Right kidney (tissue), 9 donors: ENCODE measurements at places on chromosomes 6 and 20.

GRCh38 chr6:2510316-2510715, 240.4 kb downstream of the MYLK4 start:
- DNase-seq: no peak

GRCh38 chr6:87803791-87804190, 101.8 kb upstream of the AKIRIN2 start:
- no peak for DNase-seq

DNA sequence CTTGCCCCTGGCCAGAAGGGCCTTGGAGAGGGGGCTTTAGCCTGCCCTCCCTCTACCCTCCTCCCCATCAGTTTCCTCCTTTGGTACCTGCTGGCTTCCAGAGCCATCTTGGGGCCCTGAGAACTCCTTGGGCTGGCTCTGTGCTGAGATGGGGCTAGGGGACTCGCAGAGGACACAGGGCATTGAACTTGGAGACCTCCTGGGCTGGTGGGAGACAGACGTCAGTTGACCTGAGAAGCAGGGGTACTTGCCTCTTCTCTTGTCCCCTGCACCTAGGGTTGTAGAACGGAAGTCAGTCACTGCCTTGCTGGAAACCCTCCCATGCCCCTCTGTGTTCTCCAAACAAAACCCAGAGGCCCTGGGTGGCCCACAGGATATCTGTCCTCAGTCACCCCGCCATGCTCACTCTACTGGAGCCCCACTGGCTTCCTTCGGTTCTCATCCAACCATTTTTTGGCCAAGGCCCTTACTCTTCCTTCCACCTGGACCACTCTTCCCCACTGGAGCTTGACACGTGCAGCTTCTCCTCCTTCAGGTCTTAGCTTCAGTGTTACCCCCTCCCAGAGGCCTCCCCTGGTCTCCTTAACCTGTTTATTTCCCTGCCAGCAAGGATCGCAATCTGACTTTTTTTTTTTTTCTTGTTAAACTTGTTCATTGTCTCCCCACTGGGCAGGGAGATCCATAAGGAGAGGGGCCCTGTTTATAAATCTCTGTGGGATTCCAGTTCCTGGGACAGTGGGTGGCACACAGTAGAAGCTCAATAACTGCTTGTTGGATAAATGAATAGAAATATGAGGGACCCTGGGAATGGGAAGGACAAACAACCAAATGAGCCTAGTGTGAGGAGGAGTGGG, 971 bp downstream of the RBCK1 start:
- no peak for DNase-seq

GRCh38 chr6:24546439-24546838, 51.7 kb downstream of the ALDH5A1 start:
- no peak for DNase-seq

DNA sequence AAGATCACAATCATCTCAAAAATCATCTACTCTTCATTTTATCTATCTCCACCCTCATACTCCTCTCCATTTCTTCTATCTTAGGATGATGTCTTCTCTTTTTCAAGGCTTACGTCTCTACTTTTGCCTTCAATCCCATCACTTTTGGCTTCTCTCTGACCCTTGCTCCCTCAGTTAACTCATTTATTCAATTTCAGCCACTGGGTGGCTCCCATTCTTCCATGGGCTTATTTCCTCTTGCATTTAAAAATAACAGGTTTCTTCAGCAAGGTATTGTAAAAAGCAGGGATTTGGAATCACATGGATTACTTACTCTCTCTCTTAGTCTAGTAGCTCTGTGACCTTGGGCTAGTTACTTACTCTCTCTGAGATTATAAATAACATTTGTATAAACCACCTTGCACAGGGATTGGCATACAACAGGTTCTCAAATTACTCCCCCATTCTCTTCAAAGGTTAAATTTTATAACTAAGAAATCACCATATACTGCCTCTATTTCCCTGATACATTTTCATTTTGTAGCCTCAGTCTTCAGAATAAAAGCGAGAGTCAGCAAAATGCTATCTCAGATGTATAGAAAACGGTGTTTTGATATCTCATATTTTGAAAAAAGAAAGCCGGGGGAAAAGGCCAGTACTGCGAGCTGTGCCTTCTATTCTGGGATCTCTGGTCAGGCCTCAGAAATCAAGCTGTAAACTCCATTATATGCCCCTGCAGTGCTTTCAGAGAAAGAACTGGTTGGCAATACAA, 5.5 kb downstream of the ZSCAN12 start:
- no peak for DNase-seq

- no peak for DNase-seq
These were observed 161.1 kb downstream of the FARS2 start for GRCh38 chr6:5422321-5422915.

- DNase-seq: no peak
These were observed 496 bp downstream of the TMEM242 start for GRCh38 chr6:157322792-157323254.

DNA sequence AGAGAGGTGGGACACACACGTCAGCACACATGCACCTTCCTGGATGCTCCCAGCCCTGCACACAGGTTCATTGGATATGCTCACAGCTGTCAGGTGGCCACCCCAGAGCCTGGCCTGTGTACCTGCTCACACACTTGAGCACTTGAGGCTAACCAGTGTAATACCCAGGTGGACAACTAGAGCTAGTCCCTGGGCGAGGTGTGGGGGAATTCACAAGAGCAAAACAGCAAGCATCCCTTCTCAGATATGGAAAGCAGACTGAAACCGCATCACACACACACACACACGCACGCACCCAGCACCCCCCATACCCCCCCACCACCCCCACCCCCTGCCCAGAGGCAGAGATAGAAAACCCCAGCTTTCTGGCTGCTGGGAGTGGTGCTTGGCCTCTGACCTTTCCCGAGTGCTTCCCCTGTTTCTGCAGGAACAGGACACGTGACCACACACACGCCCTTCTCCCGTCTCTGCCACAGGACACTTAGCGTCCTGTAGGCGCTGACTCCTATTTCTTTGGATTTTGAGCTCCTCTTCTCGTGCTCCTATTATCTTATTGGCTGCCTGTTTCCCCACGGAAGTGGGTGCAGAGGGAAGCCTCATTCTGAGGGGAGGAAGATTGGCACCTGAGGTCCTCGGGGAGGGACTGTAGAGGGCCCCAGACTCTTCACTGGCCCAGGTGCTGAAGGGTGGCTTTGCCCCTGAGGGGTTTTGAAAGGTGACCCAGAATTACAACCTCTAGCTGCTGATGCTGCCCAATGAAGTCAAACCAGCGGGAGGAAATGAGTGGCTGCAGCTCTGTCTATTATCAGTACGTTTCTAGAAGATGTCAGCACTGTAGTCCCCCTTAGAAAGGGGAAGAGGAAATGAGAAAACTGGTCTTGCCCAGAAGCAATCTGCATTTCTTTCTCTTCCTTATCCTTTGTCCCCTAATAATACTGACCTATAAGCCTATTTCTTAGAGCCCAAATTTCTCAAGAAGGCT, 65.8 kb downstream of the SYTL3 start:
- no peak for DNase-seq

DNA sequence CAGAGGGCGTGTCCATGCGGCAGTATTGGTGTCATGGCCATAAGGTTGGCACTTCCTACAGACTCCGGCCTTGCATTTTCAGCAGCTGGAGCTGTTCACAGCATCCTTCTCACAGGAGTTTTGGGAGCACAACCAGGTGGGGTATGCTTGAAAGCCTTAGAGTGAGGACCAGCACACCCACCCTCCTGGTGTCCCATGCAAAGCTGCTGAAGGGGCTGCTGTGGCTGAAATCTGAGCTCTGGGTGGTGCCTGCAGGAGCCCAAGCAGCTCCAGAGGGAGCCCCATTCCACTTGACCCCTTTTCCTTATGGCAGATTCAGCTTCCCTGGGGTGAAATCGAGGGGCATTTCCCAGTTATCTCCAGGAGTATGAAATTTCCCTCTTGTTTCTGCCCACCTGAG, 74.0 kb upstream of the BHLHE23 start:
- no peak for DNase-seq

GRCh38 chr6:158996856-158997255, 3.1 kb downstream of the RSPH3 start:
- DNase-seq: no peak

DNA sequence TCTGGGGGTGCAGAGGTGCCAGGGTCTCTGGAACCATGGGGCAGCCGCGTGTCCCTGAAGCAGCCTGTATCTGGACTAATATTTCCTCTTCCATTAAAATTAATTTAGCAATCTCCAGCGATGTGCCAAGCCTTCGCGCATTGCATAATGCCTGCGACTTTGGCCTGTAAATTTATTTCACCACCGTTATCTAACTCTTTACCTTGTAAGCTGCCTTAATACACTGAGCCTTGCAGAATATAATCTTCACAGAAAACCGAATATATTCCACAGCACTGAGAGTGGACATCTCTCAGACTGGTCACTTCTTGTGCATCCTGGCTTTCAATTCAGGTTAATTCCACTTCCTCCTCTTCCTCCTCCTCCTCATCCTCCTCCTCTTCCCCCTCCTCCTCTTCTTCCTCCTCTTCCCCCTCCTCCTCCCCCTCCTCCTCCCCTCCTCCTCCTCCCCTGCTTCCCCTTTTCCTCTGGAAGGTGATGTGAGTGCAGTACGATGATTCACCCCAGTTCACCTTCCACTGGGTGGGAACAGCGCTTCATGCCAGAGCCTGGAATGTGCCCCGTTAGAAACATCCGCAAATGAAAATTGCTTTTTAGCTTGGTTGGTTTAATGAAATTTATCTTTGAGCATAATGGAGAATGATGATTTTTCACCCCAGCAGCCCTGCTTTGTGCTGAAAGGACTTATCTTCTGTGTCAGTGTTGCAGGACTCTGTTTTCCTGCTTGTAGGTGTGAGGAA, 101.4 kb downstream of the CDH4 start:
- DNase-seq: no peak

DNA sequence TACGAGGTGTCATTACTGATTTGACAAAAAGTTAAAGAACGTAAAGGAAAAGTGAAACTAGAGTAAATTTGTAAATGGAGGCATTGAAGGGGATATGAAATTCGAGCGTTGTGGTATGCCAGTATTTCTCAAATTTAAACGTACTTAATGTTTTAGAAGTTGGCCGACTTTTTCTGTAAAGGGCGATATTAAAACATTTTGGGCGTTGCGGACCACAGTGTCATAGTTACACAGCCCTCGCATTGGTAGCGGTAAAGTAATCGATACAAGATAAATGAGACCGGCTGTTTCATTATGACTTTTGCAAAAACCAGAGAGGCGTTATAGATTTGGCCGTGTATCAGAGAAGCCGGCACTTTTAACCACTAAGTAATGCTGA, 39.6 kb downstream of the OR2B2 start:
- DNase-seq: no peak

- no peak for DNase-seq
These were observed 7.4 kb downstream of the FRMD1 start for GRCh38 chr6:168071620-168072019.

DNA sequence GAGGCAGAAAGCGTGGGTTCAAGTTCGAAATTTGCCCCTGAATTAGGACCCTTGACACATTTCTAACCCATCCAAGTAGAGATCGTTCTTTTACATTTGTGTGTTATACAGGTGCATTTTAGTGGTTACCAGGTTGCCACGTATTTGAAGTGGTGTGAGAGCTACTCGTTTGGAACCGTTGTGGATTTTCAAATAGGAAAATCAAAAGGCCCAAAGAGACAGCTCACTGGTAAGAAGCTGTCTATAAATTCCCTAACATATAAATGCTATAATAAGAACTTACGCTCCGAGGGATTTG, 1.6 kb upstream of the REV3L start:
- DNase-seq: no peak

DNA sequence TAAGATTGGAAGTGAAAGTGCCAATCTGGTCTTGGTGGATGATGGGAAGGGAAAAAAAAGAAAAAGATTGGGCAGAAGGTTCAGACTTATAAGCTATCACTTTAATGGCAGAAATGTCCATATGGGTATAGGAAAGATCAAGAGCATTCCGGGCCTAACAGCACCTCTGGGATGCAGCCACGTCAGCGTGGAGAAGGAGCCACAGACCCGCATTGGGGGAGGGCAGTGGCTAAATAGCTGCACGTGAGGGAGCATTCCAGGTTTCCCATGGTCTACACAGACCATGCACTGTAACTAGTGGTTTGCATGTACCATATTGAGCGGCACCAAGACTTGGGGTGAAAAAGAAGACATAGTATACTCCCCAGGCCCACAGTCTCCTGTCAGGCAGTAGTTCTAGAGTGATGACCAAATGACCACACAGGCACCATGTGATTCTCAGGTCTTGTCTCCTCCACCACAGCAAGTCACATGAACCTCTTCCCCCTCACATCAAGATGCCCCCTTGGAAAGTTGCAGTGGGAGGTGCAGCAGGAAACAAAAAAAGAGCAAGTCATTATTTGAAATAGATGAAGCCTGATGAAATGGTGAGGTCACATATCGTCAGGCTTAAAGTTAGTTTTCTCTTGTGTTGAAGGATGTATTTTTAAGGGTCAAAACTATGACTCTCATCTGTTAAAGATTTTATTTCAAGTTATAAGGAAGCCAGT, 94.4 kb upstream of the TNFAIP3 start:
- no peak for DNase-seq

GRCh38 chr20:53623454-53624211, 30.0 kb upstream of the ZNF217 start:
- peak; percentile 90 for DNase-seq

DNA sequence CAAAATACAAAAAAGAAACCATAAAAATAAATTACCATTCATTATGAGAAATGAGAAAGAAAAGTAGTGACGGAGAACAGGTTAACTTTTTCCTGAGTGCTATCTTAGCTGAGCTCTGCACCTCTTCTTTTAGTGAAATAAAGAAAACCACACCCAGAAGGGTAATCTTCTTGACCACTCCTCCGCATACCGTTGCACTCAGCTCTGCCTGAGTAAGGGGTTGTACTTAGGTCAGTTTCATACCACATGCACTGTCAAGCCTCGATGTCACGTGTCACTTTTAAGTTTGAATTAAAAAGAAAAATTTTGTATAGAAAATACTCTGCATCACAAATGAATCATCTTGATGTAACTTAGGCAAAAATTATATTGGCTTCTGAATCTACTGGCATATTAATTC, 2.8 kb downstream of the EZR start:
- no peak for DNase-seq

- no peak for DNase-seq
These were observed 504.2 kb upstream of the ID4 start for GRCh38 chr6:19332806-19333460.

DNA sequence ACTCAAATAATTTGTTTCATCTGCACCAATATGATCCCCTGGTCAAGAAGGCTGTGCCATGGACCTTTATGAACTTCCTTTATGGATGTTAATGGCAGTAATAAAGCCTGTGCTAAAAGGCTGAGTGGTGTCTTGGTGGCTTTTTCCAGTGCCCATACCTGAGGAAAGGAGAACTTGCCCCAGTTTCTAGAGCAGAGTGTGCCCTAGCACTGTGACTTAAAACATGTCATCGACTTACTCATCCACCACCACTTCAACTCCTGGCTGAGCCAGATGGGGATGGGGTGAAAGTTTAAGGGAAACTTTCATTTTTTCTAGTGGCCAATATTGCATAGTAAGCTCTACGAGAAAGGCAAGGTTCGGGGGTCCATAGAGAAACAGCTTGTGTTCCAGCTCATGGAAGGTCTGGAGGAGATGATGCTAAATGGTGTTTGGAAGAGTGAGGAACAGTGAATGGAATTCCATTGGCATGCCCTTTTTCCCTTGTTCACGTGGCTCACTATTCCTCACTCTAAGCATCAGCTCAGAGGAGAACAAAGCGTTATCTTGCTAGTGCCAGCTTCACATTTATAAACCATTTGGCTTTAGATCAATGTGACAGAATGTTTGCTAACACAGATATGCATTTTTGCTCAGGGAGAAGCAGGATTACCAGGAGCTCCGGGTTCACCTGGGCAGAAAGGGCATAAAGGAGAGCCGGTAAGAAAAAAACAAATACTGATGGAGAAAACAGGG, 71.2 kb downstream of the COL19A1 start:
- no peak for DNase-seq
